ENCODE measurements at places on chromosomes 13 and 19.

DNA sequence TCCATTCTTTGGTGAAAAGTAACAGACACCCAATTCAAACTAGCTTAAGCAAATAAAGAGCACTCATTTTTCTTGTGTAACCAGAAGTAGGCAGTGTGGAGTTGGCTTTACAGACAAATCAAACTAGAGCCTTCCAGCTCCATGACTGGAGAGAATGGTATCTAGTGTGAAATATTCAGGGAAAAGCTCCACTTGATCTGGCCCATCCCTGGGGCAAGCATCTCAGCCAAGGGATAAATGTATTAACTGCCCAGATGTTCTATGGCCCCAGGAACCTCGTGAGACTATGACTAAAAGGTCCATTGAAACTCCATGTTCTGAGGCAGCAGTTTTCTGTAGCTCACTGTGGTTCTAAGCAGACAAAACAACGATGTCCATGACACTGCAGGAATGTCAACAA, 49.9 kb downstream of the TBC1D4 start:
- no peak for DNase-seq

GRCh38 chr13:23992781-23993679, 95.7 kb upstream of the C1QTNF9B start:
- DNase-seq = no peak

- DNase-seq = no peak
Measured at GRCh38 chr13:73715114-73715910, 418.9 kb downstream of the KLF12 start.

GRCh38 chr19:18481505-18482222, 40.2 kb downstream of the ELL start:
- DNase-seq = no peak

- DNase-seq = no peak
Measured at GRCh38 chr19:17394891-17395415, 957 bp upstream of the CCDC194 start.

DNA sequence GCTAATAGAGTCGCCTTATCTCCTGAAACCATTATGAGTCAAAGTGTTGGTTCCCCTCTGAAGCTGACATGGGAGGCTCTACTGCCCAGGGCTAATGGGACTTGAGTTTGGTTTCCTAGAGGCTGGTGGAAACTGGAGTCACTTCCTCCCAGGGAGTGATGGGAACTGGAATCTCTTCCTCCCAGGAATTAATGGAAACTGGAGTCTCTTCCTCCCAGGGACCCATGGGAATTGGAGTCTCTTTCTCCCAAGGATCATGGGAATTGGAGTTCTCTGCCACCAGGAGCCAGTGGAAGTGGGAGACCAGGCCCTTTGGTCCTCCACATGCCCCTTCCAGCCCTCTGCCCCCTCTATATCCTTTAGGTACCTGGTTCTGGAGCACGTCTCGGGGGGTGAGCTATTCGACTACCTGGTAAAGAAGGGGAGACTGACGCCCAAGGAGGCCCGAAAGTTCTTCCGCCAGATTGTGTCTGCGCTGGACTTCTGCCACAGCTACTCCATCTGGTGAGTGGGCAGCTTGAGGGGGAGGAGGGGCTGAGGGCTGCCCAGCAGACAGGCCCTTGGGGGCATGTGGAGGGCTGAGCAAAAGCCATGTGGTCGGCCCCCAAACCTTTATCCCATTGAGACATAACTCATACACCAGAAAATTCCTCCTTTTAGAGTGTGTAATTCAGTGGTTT, 5.5 kb downstream of the BRSK1 start:
- DNase-seq = no peak

GRCh38 chr13:112869202-112870050, 99.6 kb upstream of the MCF2L start:
- peak; percentile 9 for DNase-seq

GRCh38 chr19:2361246-2362045, 1.4 kb downstream of the TMPRSS9 start:
- DNase-seq = no peak

DNA sequence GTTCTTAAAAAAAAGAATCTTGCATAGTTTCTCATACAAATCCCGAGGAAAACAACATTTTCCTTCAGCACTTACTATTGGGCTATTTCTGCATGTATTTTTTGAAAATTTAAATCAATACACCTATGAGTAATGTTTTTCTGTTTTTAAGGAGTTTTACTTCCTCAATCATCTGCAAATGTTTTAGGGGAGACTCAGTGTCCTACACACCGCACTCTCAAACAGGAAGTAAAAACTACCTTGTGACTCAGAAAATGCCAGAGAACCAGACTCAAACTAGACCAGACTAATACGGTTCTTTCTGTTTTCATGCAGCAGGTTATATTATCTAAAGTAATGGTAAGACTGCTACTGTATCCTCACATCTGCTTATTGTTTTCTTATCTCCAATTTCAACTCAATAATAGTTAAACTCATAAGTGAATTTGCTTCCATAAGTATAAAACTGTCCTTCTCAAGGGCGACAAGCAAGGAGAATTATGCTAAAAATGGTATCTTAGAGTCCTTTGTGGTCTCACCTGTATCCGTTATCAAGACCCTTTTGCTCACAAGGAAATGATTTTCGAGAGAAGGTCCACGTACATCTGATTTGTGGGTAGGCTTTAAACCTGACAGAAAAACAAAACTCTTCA, 52.5 kb downstream of the FLT3 start:
- no peak for DNase-seq

DNA sequence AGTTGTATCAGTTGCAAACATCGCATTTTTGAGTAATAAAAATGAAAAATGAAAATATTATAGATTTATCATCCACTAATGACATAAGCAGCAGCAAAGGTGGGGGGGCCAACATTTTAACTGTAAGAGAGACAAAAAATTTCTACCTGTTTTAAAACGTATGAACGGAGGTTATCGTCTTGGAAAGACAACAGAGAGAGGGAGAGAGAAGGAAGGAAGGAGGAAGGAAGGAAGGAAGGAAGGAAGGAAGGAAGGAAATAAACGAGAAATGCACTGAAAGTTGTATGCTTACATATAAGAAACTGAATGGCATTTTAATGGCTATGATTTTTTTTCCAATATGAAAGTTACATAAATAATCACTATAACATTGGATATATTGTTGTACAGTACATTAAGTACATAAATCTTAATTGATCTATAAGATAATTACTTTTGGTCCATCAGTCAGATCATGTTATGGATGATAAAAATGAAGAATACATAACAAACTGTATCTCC, 862.8 kb upstream of the SLITRK1 start:
- DNase-seq = no peak

- no peak for DNase-seq
Measured at GRCh38 chr13:59356607-59357006, 807.1 kb downstream of the DIAPH3 start.

DNA sequence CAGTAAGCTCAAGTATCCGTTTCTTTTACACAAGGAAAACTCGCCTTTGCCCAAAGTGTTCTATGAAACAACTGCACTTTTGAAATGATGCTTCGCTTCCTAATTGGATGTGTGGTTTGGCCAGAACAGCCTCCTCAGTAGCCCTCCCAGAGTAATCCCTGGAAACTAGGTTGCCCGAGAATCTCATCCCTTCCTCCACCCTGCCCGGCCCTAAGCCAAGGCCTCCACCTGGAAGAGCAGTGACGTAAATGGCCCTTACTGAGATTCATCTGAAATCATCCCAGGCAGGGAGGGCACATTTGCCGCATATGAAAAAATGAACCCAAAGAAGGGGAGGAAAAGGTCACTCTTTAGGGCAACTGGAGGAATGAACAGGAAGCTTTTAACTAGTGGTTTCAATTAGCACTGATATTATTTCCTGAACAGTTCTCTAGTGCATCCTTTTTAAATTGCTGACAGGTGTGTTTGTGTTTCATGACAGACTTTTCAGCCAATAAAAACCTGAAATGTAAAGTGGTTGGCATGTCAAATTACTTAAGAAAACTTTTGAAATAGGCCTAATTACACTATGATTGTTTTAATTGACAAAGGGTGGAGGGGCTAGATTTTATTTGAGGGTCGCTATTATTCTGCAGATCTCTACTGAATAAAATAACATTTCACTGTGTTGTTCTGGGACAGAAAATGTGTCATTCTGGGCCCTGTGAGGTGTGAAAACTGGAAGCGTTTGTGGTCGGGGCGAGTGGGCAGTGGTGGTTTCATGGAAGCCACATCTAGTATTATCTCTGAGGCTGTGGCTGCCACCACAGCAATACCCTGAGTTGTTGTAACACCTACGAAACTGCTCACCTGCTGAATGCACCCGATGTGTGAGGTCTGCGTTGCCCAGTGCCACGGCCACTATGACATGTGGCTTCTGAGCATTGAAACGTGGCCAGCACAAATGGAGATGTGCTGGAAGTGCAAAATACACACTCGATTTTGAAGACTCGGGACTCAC, 112.1 kb downstream of the ZIC5 start:
- DNase-seq = no peak

- DNase-seq = no peak
Measured at GRCh38 chr19:2243274-2244124, 5.6 kb upstream of the AMH start.

DNA sequence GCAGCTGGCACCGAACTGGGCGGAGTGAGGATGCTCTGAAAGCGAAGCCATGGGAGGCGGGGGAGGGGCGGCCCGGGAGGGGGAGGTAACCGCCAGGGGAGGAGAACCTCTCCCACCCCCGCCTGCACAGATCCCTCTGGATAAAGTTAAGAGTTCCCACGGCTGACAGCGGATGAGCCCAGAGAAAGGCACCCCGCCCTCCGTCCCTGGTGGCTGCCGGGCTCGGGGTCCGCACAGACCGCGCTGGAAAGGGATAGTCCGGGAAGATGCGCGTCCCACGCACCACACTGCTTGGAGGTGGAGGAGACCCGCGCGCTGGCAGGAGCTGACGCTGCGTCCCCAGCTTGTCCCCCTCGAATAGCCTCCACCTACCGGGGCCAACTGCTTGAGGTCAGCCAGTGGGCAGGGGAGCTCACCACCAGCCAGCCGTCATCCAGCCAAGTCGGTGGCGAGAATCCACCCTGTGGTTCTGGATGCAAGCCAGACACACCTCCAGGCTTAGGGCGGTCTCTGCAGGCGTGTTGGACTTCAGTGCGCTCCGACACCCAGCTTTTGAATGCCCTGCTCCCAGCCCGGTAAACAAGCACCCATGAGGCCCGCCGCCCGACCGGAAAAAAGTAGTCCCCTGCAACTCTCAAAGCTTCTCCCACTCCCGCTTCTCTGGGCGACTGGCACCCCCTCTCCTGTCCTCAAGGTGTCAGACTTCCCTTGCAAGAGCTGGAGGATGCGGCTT, at the start of gene TRPC4:
TSS of gene TRPC4 (minus strand) at position 17 of the 733 bp plus-strand sequence. CDS start 86,439 bp downstream, outside the sequence.
- peak; percentile 74 for DNase-seq

- DNase-seq = no peak
Measured at GRCh38 chr13:22128441-22129408, 457.9 kb downstream of the FGF9 start.

GRCh38 chr13:50453188-50453587, 390.3 kb downstream of the DLEU7 start:
- no peak for DNase-seq

DNA sequence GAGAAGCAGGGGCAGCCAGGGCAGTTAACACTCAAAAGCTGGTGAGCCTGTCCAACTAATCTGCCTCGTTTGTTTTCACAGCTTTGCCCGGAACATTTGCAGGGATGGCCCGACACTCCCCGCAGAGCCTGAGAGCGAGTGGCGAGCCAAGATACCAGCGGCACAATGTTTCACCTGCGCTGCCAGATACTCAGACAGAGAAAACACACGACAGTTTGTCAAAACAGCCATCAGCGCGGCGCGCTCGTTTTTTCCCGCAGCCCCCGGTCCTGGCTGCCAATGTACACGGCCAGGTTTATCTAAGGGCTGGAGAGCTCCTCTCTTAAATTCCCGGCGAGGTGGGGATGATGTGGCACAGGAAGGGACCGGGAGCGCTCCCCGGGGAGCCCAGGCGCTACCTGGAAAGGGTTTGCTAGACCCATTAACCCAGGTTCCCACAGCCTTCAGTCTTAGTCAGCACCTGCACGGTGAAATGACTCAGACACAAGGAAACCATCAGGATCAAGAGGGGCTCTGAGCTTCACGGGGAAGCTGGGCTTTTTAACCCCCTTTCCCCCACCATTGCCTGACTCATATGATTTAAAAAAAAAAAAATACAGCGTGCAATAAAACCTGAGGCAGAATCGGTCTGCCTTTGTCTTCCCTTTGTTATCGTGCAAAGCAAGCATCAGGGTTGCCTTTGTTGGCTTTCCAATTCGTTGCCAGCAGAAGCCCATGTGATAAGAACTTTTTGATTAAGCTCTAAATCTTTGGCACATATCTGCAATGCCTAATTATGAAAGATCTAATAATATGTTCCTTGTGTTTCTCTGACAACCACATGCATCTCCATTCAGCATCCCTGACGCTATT, 186.2 kb downstream of the EFNB2 start:
- DNase-seq = no peak

DNA sequence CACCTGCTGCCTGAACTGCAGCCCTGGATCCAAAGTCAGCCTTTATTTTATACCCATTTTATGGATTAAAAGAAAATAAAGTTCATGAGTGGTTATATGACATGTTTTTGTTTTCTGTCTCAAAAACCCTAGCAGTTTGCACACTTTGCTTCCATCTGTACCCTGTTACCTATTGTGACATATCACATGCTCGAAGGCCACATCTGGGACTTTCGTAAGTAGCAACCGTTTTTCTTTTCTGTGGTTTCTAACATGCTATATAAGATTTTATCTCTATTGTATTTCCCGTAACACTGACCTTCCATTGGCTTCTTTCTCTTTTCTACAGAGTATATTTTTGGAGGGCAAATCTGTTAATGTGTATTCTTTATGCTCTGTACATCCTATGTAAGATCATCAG, 1007.2 kb downstream of the PCDH9 start:
- DNase-seq = no peak

- DNase-seq = no peak
Measured at GRCh38 chr13:53522034-53522433, 493.4 kb downstream of the OLFM4 start.

DNA sequence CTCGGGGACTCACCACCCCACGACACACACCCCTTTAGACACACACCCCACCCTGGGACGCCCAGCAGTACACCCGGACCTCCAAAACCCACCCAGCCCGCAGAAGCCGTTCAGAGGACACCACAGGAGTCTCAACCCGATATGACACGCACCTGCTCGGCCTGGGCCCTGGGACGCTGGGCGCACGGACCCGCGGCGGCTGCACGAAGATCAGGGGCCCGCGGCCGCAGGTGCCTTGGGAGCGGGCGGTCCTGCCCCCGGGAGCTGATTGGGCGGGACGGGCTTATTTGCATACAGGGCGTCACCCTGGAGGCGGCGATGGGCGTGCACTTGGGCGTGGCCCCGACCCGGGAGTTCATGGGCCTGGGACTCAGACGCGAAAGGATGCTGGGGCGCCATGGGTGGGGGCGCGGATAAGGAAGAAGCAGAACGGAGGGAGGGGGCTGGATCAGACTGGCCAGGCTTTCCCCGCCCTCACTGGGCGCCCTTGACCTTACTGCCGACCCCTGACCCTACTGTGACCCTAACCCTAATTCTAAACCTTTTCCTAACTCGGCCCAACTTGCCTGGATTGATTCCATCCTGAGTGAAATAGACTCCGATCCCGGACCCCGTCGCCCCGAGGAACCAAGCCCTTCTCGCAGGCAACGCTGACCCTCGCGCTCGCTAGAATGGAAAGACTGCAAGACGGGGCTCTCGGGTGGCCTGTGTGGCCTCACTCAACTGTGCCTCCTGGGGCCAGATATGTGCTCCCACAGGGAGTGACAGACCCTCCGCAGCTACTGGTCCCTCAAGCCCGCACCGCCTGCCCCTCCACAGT, at the start of gene MEF2B:
TSS of gene MEF2B (minus strand) at position 211 of the 820 bp plus-strand sequence. CDS start 19,528 bp downstream, outside the sequence.
- peak; percentile 23 for DNase-seq

GRCh38 chr13:79404361-79404760, 1.7 kb downstream of the RBM26 start:
- DNase-seq = no peak

- DNase-seq = no peak
Measured at GRCh38 chr13:106155411-106155810, 380.1 kb downstream of the EFNB2 start.

GRCh38 chr19:900043-900301, 6.7 kb downstream of the RNU6-9 start:
- DNase-seq = no peak
